HT1080 (cell line): ENCODE measurements at places on chromosomes 2 and 18. TPM values are rescaled to one million over a fixed set of nuclear protein-coding genes. Genes with fewer than 3 reads are reported as not detected.

Gene TEX44
- not detected in 2 replicates for total RNA-seq

Gene SLC14A1
- 37.6 and 44.9 TPM in 2 replicates for total RNA-seq

Gene RESP18
- not detected in 2 replicates for total RNA-seq

DNA sequence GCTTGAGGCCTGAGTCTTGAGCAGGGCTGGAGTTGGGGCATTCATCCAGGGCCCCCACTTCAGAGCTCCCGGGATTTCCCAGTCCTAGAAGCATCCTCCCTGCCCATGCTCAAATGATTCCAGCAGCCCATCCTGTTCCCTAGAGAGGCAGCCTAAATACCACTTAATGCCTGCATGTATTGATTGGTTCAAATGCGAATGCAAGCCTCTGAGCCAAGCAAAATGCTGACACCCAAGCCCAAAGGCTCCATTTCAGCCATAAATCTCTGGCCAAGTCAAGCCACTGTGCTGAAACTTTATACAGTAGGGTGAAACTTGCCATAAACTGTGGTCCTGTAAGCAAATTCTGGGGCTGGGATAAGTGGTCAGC lies 279.8 kb downstream of the CLIP4 start:
- DNase-seq, result no peak
